ENCODE measurements at places on chromosomes 4 and X. TPM values are rescaled to one million over a fixed set of nuclear protein-coding genes. Genes with fewer than 3 reads are reported as not detected.

The STATH gene
- not detected for total RNA-seq

The ACE2 gene
- under 0.01 TPM for total RNA-seq

The YY2 gene
- 0.48 TPM for total RNA-seq

The GPM6B gene
- total RNA-seq: 0.21 TPM

The TLL1 gene
- 3.6 TPM for total RNA-seq

The HERC5 gene
- 2.2 TPM for total RNA-seq

The SPATA4 gene
- not detected for total RNA-seq

The HPGDS gene
- not detected for total RNA-seq

The CORIN gene
- total RNA-seq: under 0.01 TPM

The USP38 gene
- 27.0 TPM for total RNA-seq

The SLITRK4 gene
- total RNA-seq: 5.3 TPM

The C4orf54 gene
- total RNA-seq: not detected

The GLRB gene
- 3.4 TPM for total RNA-seq

The SCML2 gene
- total RNA-seq: 0.21 TPM

The TDO2 gene
- under 0.01 TPM for total RNA-seq
